Activated CD4-positive, alpha-beta T cell treated with anti-CD3 and anti-CD28 coated beads for 48 hours (primary cell): ENCODE measurements at places on chromosomes 5 and 9.

DNA sequence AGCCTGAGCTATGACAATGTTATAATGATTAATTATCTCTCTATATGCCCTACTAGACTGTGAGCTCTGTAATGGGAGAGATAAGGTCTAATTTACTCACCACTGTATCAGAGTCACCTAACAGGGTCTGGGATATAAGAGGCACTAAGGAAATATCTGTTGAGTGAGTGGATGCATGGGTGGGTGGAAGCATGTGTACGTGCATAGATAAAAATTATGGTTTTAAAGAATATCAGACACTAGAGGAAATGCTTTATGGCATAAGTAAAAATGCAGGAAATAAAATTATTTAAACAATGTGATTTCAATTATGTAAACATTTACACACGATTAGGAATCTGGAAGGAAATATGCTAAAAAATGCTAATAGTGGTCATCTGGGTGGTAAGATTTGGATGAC is 137.8 kb downstream of the SPOCK1 start:
- DNase-seq: no peak

DNA sequence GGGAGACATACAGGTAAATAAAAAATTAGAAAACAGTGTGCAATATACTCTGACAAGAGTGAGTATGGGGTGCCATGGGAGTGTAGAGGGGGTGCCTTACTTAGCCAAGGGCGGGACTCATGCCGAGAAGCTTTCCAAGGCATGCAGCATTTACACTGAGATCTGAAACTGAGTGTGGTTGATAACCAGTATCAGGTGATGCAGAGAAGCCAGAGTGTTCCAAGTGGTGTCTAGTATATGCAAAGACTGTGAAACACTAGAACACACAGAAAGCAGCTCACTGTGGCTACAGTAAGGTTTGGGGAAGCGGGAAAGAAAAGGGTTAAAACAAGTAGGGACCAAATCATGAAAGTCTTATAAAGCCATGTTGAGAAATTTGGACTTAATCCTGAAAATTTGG is 30.5 kb upstream of the ERBIN start:
- no peak for DNase-seq

- DNase-seq: peak; percentile 27
Measured at GRCh38 chr5:95283761-95284571, 928 bp downstream of the MCTP1 start.

- no peak for DNase-seq
Measured at GRCh38 chr5:21847300-21847699, 1005.8 kb downstream of the CDH12 start.

DNA sequence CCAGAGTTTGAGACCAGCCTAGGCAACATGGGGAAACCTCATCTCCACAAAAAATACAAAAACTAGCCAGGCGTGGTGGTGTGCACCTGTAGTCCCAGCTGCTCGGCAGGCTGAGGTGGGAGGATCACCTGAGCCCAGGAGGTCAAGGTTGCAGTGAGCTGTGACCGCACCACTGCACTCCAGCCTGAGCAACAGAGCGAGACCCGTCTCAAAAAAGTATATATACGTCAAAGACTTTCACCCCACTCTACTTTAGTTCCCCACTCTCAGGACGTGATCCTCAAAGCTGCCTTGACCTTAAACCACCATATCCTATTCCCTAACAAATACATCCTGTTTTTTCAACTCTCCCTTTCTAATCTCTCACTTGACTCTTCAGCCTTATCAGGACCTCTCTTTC is 41.0 kb downstream of the PCDHGC5 start:
- DNase-seq: no peak

DNA sequence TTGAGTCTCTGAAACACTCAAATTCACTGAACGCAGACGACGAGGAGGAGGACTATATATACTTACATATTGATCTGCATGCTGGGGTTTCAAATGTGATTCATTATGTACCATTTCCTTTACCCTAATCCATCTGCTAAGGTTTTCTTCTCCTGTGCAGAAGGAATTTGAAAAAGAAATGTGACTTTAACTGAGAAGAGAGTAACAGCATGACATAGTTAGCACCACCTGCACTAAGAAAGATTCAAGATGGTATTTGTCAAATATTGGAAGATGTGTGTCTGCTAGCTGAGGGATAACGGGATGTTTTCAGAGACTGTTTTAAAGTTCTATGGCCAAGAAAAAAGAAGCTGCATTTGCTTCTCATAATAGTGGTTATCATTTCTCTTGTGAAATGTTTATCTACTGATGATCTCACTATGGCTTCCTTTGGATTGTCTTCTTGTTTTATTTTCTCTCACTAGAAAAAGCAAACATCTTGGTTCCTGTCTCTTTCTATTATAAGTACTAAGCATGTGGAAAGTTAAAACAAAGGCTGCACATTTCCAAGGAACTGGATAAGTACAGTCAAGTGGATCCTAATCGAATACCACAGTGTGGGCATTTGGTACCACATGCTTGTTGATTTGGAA is 89.8 kb upstream of the TLE4 start:
- DNase-seq: no peak

DNA sequence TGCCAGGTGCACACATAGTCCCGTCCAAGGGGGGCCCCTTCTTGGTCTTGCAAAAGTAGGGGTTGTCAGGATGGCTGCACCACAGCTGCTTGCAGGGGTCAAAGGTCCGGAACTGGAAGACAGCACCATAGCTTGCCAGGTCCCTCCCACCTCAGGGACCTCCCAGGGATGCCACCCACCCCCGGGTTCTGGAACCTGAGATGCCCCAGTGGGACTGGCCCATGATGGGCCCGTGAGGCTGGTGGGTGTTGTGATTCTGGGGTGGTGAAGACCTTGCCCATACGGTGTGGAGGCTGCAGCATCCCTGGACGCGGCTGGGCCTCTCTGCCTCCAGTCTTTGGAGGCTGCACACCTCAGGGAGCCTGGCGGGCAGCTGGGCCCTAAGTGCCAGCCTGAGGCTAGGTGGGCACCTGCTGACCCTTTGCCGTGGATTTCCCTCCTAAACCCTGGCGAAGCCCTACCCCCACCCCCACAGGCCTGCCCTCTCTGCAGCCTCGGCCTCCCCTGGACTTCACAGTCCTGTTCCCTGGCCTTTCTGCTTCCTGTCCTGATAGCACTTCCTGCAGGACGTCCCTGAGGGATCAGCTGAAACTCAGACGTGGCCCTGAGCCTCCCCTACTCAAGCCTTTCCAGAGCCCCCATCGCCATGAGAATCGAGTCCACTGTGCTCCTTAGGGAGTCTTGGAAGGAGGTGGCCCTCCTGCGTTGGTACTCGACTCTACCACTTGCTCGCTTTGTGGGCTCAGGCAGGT is 92.1 kb downstream of the ZNF354C start:
- no peak for DNase-seq

GRCh38 chr9:127451608-127451857 is 223 bp downstream of the LRSAM1 start:
- no peak for DNase-seq

- DNase-seq: no peak
Measured at GRCh38 chr9:88993871-88994460, 2.7 kb downstream of the S1PR3 start.

GRCh38 chr9:71761938-71762353 is 6.4 kb downstream of the CEMIP2 start:
- DNase-seq: no peak

GRCh38 chr9:126371007-126371870 is 44.6 kb downstream of the MVB12B start:
- DNase-seq: no peak

DNA sequence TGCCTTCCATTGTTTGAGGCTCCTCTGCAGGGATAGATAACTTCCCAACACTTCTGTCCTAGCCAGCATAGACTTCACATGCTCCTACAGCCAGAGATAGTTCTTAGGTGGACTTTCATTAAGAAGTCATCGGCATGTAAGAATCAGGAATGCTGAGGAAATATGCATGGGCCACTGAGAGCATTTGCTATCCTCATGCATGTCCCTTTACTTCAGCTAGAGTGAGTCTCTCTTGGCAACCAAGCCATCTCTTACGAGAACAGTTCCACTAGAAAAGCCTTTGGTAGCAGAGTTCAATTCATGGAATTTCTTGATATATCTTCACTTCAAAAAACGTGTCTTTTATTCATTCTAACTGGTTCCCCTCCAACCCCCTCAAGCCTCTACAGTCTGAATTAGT is 202.4 kb downstream of the SMARCA2 start:
- DNase-seq: no peak

GRCh38 chr5:169789417-169789940 is 152.4 kb downstream of the DOCK2 start:
- DNase-seq: no peak

DNA sequence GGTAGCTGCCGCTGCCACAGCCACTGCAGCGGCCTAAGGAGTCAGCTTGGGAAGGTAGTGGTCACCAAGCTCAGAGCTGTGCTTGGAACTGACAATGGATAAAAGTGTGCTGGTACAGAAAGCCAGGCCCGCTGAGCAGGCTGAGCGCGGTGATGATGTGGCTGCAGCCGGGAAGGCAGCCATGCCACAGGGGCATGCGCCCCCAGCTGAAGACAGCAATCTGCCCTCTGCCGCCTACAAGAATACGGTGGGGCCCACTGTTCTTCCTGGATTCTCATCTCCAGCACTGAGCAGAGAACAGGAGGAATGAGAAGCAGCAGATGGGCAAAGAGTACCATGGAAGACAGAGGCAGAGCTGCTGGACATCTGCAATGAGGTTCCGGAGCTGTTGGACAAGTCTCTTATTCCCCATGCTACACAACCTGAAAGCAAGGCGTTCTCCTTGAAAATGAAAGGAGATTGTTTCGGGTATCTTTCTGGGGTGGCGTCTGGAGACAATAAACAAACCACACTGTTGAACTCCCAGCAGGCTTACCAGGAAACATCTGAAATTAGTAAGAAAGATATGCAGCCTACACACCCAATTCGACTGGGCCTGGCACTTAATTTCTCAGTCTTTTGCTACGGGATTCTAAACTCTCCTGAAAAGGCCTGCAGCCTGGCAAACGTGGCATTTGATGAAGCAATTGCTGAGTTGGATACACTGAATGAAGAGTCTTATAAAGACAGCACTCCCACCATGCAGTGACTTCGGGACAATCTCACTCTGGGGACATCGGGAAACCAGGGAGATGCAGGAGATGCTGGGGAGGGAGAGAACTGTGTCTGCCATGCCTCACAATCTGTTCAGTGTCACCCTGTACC is 22.8 kb upstream of the ANKRD18A start:
- no peak for DNase-seq

- DNase-seq: no peak
Measured at GRCh38 chr5:400282-401145, 42.5 kb upstream of the EXOC3 start.

GRCh38 chr5:151159649-151160373 is 2.2 kb upstream of the ANXA6 start:
- no peak for DNase-seq

DNA sequence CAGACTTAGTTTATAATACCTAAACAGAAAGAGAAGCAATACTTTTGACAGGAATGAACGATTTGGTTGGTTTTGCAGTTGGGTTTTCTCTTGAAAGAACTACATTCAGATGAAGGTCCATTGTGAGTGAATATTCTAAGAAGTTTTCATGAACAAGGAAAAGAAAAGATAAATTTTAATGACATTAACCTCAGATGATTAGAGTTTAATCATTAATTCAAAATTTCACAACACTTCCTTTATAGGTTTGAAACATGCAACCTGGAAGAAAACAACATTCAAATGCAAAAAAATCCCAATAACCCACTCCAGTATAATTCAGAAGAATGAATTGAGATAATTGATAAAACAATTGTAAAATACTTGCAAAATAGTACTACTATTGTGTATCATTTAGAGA is 23.8 kb downstream of the EQTN start:
- no peak for DNase-seq

GRCh38 chr5:25286319-25286718 is 641.5 kb upstream of the CDH10 start:
- no peak for DNase-seq

DNA sequence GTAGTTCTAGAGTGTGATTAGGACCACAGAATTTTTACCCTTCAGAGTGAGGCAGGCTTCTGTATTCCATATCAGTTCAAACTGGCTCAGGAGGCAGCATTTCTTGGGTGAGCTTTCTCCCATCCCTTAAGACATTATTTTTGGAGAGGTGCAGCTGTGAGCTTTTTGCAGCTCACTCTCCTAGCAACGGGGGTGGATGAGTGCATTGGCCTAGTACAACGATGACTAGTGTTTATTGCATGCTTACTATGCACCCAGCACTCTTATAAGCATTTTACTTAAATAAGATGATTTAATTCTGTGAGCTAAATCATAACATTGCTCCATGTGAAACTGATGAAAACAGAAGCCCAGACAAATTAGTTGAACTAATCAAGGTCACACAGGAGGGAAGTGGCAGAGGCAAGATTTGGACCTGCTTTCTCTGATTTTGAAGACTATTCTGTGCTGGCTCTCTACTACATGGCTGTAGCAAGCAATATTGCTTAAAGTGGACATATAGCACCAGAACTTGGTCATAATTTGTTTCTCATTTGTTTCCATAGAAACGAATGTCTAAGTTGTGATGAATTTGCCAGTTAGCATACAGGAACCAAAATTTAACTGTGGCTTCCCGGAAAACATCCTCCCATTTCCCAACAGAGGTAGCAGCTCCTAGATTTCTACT is 372.1 kb upstream of the RIOK2 start:
- no peak for DNase-seq

- no peak for DNase-seq
Measured at GRCh38 chr5:10469253-10470050, 27.8 kb downstream of the ROPN1L start.

DNA sequence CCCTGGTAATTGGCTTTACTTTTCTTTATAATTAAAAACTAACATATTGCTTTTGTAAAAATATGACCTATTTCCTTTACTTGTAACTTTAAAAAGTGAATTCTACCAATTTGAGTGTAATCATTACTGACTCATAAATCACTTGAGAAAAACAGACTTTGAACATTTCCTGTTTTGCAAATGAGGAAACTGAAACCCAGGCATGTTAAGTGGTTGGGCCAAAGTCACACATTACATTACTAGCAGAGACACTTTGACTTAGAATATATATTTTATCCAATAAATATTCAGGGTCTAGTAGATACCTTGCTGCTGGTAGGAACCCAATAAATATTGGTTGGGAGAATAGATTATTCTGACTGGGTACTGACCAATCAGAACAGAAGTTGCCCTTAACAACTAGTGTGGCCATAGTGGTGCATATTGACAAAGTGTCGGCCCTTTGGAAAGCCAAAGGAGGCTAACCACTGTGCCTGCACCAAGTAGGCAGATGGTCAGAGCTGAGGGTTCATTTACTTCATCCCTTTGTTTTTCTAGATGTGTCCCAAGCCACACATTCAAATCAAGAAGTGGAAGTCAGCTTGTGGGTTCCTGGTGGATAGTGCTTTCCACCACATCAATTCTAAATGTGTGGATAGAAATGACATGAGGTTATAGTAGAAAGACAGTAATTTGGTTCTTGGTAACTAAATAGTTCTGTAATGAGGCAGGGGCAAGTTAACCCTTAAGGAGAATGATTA is 365.1 kb upstream of the RIOK2 start:
- no peak for DNase-seq

DNA sequence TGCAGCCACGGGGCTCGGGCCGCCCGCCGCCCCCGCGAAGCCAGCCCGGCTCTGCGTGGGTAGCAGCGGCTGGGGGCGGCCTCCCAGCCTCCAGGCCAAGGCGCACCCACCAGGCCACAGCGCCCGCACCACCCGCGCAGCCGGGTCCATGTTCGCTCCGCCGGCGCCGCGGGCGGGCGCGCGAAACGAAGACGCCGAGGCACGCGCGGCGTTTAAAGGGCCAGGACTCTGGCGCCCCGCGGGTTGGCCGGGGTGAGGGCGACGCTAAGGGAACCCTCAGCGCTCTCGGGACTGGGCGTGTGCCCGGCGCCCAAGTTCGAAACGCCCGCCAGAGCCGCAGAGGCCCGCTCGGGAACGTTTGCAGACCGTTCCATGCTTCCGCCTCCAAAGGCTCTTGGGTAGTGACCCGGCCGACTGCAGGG is at the start of gene PTGES2:
Gene PTGES2 (minus strand): TSS at position 162 of the 422 bp plus-strand sequence. CDS start 12 bp downstream, at position 150.
- DNase-seq: peak; percentile 84
